Stimulated activated CD4-positive, alpha-beta T cell treated with anti-CD3 and anti-CD28 coated beads, Interleukin-4, amount 100 ng/mL, for 48 hours (primary cell): ENCODE measurements at places on chromosomes 5 and 9.

- no peak for DNase-seq
Observed at GRCh38 chr5:1788828-1789227, 10.8 kb downstream of the MRPL36 start.

- DNase-seq, result no peak
Observed at GRCh38 chr5:116518423-116518822, 56.2 kb downstream of the SEMA6A start.

DNA sequence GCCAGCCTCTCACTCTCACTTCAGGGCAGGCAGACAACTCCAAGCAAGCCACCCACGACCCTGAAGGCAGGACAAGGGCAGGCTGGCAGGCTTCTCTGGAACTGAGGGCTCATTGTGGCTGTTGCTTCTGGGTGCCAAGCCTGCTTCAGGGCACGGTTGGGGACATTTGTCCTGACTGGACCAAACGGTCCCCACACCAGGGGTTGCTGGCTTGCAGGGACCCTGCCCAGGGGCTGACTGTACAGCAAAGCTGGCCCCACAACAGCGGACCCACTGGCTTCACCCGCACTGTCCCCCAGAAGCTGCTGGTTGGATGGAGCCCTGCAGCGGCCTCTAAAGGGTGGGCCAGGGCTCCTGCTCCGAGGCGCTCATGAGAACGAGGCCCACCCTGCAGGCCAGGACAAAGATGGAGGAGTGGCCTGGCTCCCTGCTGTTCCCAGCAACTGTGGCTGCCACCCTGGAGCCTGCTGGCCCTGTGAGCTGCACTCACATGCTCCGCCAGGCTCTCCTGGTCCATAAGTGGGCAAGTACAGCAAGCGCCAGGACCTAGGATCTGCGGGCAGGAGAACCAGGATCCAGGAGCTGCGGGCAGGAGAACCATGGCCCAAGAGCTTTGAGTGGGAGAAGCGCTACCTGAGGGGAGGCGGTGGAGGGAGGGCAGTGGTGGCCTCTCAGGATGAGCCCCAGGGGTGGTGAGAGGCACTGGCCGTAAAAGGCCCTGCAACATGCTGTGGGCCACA is 34.4 kb upstream of the NSMF start:
- DNase-seq, result no peak

- DNase-seq, result no peak
Observed at GRCh38 chr5:71778678-71779276, 59.7 kb downstream of the CARTPT start.

GRCh38 chr5:107580889-107581820 is 89.6 kb downstream of the EFNA5 start:
- no peak for DNase-seq

GRCh38 chr5:172906436-172906835 is 52.8 kb upstream of the RPL26L1 start:
- no peak for DNase-seq

DNA sequence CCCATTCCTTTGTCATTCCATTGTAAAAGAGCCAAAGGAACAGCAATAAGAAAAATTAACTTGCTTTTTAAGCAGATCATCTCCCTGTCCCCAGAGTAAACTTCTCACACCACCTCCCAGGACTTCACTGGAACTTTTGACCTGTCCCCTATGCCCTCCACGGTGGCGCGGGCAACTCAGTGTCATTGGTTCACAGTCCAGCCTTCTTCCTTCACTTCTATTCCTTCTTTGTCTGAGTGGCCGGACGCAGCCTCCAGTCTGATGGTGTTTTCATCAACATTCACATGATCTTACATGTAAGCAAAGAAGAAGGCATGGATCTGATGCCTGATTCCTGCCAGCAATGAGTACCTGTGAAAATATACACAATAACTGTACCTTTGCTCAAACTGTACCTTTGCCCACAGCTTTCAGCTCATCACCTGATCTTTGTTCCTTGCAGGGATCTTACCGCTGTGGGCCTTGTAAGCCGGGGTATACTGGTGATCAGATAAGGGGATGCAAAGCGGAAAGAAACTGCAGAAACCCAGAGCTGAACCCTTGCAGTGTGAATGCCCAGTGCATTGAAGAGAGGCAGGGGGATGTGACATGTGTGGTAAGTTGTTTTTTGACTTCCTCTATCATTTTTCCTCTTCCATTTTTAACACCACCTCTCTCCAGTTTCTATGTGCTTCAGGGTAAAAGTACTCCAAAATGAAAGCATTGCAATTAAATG is 32.5 kb downstream of the THBS4 start:
- DNase-seq, result no peak

- no peak for DNase-seq
Observed at GRCh38 chr5:32508806-32509805, 64.6 kb upstream of the ZFR start.
